ENCODE measurements at places on chromosomes 1 and 21. TPM values are rescaled to one million over a fixed set of nuclear protein-coding genes. Genes with fewer than 3 reads are reported as not detected.

Gene REN
- not detected for total RNA-seq

Gene CCDC185
- total RNA-seq = not detected

Gene TNFRSF9
- 0.57 TPM for total RNA-seq

Gene ACOT11
- total RNA-seq = 2.0 TPM

Gene RIMKLA
- 0.99 TPM for total RNA-seq

Gene CFHR2
- total RNA-seq = not detected

Gene GPR52
- total RNA-seq = 1.9 TPM

Gene RXFP4
- total RNA-seq = not detected

Gene CFHR1
- total RNA-seq = not detected

Gene TMEM222
- 40.2 TPM for total RNA-seq

Gene PODN
- not detected for total RNA-seq

Gene CFAP74
- total RNA-seq = not detected

Gene RXRG
- not detected for total RNA-seq
